Mesenchymal stem cell (in vitro differentiated cells and primary cell): ENCODE measurements at places on chromosomes 12 and 14.
A peak's percentile ranks its signal among the peaks of the same experiment; 100 is the strongest.

DNA sequence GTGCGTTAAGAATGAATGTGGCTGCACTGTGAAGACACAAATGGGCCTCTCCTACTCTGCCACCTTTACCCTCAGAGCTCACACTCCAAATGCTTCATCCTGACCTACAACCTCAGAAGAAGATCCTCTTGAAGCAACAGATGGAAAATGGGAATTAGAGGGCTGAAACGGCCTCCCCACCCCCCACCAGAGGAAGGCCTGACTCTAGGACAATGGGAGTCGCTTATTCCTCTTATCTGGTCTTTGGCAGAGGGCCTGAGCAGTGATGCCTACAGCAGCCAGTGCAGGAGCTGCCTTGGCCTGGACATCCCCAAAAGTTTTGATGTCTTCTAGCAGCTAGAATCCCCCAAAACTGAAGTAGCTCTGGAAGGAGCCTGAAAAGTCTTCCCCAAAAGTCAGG, 29.2 kb downstream of the BTBD7 start:
- DNase-seq = no peak

- no peak for DNase-seq
These were observed 105.0 kb downstream of the CMKLR1 start for GRCh38 chr12:108234158-108234557.

DNA sequence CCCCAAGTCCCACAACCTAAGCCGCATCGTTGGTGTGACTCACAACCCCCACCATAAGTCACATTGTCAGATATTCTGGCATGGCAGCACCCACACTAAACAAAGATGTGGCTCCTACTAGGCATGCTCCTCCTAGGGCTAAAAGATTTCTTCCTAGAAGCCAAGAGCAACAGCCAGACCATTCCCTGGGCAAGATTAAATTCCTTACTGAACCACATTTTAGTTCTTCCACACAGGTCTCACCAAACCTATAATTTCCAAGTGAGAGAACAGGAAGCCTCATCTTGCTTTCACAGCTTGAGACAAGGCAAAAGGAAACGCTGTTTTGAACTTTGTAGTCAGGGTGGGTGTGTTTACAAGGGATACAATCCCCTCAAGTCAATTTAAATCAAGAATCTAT, 632.8 kb downstream of the DIO2 start:
- DNase-seq = no peak

- DNase-seq = no peak
These were observed at the start of gene MYO1H for GRCh38 chr12:109347589-109347988. Gene MYO1H (plus strand): TSS chr12:109347900. CDS start chr12:109347961, 61 bp downstream.

- DNase-seq = no peak
These were observed 33.6 kb downstream of the OR10P1 start for GRCh38 chr12:55670276-55670675.

DNA sequence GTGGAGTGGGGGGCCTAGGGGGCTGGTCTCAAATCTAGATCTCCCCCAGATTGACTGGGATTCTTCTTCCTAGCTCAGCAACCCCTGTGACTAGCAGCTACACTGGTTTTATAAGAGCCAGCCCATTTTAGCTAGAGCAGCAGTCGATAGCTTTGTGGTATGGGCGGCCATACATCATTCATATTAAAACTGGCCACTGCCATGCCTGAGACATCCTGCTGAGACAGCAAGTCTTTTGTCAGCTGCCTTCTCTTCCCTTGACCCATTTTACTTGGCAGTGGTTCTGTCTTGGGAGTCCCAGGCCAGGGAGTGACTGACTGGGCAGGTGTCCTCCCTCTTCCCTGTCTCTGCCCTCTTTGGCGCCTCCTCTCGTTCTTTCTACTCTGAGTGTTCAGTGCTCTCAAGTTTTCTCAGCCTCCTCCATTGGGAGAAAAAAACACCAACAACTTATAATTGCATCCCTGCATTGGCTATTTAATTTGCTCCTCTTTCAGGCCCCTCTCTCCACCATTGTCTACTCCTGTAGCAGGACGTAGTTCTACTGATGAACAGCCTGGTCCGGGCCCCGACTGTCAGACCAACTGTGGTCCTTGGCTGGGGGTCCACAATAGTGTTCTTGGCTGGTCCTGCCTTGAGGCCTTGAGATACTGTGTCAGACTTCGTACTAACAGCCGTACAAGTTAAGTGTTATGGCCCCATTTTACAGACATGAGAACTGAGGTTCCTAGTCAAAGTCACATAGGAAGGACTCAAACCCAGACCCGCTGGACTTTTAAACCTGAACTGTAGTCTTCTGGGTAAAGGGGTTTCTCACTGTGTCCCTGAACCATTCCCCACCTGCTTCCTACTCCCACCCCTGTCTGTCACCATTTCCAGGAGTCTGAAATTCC, 18.3 kb upstream of the JDP2 start:
- no peak for DNase-seq

GRCh38 chr12:86367137-86367536, 110.9 kb upstream of the MGAT4C start:
- peak; percentile 6 for DNase-seq

DNA sequence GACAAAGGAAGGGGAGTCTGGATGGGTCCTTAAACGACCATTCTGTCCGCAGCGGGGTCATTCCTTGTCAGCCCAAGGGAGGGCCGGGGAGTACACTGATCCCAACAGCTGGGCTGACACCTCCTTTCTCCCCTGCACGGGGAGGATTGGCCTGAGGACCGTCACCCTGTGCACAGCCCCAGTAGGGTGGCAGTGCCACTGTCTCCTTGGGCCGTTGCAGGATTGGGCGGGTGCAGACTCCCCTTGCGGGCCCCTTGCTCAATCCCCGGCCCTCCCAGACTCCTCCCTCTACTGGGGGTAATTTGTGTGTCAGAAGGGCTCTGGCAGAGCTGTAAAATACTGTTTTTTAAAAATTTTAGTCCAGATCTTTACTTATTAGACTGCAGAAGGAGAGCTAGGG, 12.6 kb upstream of the AMN start:
- DNase-seq = no peak

DNA sequence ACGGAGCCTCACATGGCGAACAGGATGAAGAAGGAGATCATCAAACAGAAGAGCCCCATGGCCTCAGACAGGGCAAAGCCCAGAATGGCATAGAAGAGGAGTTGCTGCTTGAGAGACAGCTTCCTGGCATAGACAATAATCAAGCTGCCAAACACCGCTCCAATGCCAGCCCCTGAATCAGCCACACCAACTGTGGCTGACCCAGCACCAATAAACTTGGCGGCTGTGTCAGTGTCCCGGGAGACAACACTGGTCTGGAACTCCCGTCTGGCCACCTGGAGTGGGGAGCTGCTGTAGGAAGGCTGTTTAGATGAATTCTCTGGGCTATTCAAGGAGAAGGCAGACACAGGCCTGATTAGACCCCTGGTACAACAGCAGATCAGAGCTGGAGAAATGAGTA, 100.1 kb downstream of the HEATR5A start:
- no peak for DNase-seq

- no peak for DNase-seq
These were observed 9.3 kb downstream of the NFKBIA start for GRCh38 chr14:35395283-35395682.

- peak; percentile 54 for DNase-seq
These were observed 2.4 kb downstream of the AGAP2 start for GRCh38 chr12:57735952-57736740.

GRCh38 chr12:80415466-80415865, 28.6 kb upstream of the PTPRQ start:
- no peak for DNase-seq

GRCh38 chr14:34034447-34035176, 83.7 kb upstream of the EGLN3 start:
- DNase-seq = no peak

GRCh38 chr14:20412411-20412810, 890 bp downstream of the TEP1 start:
- DNase-seq = peak; percentile 57

GRCh38 chr14:67510836-67511235, 22.3 kb upstream of the PLEKHH1 start:
- DNase-seq = no peak

GRCh38 chr12:131030472-131031328, 77.0 kb downstream of the ADGRD1 start:
- DNase-seq = no peak

DNA sequence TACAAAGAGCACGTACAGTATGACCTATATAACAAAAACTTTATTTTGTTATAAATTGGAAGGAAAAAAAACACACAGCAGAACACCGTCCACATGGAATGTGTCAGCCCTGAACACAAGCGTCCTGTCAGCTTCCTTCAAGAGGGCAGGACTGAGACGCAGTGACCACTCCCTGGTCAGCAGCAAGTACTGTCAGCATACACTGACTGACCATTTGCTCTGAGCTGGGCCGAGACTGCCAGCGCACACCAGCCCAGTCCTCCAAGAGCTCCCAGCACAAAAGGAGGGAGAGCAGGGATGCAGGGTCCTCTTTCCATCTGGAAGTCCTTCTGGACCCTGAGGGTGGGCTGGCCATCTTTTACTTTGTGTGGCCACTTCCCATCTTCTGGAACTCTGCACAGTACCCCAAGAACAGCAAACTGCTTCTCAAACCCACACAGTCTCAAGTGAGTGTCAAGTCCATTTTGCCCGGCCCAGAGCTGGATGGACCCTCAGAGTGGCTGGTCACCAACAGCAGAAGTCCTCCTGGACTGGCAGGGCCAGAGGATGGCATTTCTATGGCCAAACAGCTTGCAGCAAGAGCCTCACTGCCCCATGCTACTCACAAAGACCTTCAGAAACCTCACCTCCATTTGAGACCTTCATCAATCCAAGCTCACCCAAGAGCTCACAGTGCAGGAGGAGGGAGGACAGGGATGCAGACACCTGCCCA, 11.7 kb downstream of the CCDC88C start:
- DNase-seq = no peak

DNA sequence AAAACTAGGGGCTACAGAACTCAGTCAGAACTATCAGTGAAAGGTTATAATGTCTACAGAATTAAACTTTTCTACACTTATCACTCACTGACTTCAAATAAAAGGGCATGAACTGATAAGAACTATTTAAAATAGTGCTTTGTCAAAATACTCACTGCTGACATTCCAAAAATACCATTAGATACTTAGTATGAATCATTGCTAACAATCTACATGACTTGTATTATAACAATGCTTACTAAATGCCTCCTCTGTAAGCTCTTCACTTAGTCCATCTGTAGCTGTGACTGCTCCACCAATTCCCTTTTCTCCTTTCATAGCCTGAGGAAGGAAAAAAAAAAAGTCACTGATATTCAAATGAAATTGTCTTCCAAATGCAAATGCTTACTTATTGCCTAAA, 17.0 kb downstream of the NFYB start:
- peak; percentile 25 for DNase-seq

GRCh38 chr12:121538699-121539061, 42.1 kb downstream of the KDM2B start:
- no peak for DNase-seq

- no peak for DNase-seq
These were observed 241.7 kb downstream of the DPF3 start for GRCh38 chr14:72652179-72652578.

DNA sequence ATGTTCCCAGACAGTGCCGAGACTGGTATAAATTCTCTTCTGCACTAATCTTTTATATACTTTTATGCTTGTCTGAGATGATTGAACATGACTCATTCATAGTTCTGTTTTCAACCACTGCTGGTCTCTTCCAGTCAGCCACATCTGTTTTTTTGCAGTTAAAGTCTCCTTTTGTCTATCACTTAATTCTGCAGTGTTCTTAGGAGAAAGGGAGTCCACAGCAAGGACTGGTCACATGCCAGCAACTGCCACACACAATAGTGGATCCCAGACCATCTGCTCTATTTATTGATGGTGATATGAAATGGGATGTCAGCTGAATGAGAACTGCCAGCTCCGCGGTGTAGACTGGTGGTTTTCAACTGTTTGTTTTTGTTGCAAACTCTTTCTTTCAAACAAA, 379.8 kb downstream of the MED13L start:
- DNase-seq = no peak

GRCh38 chr12:113202300-113203075, 17.0 kb downstream of the RITA1 start:
- no peak for DNase-seq

GRCh38 chr14:53327716-53328115, 174.6 kb upstream of the DDHD1 start:
- peak; percentile 35 for DNase-seq

- DNase-seq = peak; percentile 30
These were observed 1.0 kb downstream of the WBP11 start for GRCh38 chr12:14802247-14802646.

DNA sequence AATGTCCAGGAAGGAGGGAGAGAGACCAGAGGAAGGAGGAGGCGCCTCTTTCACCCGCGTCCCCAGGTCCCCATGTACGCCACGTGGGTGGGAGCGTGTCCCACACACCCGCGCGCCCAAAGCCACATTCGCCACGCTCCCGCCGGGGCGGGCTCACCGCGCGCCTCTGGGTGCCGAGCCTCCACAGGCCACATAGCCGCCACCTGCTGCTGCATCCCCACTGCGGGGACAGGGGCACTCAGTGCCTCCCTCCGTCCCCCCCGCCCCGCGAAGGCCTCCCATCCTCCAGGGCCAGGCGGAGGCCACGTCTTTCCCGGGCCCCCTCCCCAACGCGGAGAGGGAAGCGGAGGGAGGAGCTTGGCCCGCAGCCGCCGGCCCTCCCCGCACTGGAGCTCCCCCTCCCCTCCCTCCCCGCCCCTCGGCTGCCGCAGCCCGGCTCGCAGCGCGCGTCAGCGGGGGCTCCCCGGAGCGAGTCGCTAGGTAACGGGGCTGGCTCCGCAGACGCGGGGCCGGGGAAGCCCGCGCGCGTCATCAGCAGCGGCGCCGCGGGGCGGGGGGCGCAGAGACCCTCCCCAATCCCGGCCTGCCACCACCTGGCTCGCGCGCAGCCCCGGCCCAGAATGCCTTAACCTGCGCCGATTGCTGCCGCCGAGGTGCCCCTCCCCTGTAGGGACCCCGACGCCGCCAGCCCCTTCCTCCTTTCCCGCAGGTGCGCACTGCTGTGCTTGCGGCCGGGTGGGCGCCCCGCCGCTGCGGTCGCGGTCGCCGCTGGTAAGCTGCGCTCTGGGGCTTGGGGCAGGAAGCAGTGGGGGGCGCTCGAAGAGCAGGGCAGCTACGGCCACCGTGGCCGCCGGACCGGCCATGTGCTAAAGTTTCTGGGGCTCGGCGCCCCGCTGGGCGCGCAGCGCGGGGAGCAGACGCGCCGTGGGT, 536 bp upstream of the TUNAR start:
- DNase-seq = no peak

DNA sequence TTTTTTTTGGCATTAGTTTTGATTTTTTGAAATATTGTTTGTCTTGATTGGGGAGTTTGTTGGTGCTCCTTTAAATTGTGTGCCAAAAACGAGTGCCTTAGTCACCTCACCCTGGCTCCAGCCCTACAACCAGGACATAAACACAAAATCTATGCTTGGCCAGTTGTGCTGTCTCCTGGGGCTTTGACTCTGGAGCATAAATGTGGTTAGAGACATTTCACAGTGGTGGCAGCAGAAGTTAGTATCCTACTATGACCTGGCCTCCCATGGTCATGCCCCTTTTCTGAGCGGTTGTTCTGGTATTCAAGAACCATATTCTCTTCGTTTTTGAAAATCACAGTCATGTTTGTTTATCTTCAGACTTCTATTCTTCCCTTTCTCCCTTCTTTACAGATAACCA, 70.7 kb upstream of the PSMA6 start:
- DNase-seq = no peak

- no peak for DNase-seq
These were observed 766.2 kb downstream of the MED13L start for GRCh38 chr12:115511305-115511704.
